ENCODE measurements at places on chromosomes 4 and X. TPM values are rescaled to one million over a fixed set of nuclear protein-coding genes. Genes with fewer than 3 reads are reported as not detected.

DNA sequence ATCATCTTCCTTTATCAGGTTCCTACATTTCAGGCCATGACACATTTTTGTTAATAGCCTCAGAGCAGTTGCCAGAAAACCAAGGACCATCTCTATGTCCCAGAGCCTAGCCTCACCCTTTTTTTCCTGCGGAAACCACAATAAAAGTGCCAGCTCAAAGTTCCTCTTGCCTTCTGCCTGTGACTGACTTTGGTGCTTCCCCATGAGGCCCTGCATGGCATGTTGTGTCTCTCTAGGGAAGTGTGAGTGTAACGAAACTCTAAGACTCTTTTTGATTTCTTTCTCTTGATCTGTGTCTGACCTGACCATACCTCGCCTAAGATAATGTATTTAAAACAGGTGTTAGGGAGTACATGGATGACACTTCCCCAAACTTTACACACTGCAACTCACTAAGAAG lies 642.3 kb upstream of the BOD1L1 start:
- H3K4me1 ChIP-seq, result no peaks in the 10 kb centered on the region
- peaks cover 29% of the 10 kb centered on the region for H3K27me3 ChIP-seq
- no peak for DNase-seq
- H3K36me3 ChIP-seq, result no peaks in the 10 kb centered on the region
- H3K4me3 ChIP-seq, result no peak overlapping the region

GRCh38 chr4:120318196-120318846 lies 251.7 kb upstream of the MAD2L1 start:
- H3K4me1 ChIP-seq, result no peaks in the 10 kb centered on the region
- H3K27ac ChIP-seq, result no peak overlapping the region
- peaks cover 2% of the 10 kb centered on the region for H3K27me3 ChIP-seq
- DNase-seq, result no peak
- no peak overlapping the region for H3K4me3 ChIP-seq
- H3K36me3 ChIP-seq, result no peaks in the 10 kb centered on the region

GRCh38 chr4:40205259-40206198 lies 8.7 kb downstream of the RHOH start:
- H3K27me3 ChIP-seq, result peaks cover 2% of the 10 kb centered on the region
- H3K4me1 ChIP-seq, result peaks cover 3% of the 10 kb centered on the region
- no peak overlapping the region for H3K4me3 ChIP-seq

IL2 gene
- not detected for total RNA-seq

ADH6 gene
- total RNA-seq, result not detected

Data from osteocyte (in vitro differentiated cells).